ENCODE measurements at places on chromosomes 1 and 21.

- peak; percentile 18 for DNase-seq
These were observed 205.8 kb upstream of the LYPLAL1 start for GRCh38 chr1:218967836-218968235.

DNA sequence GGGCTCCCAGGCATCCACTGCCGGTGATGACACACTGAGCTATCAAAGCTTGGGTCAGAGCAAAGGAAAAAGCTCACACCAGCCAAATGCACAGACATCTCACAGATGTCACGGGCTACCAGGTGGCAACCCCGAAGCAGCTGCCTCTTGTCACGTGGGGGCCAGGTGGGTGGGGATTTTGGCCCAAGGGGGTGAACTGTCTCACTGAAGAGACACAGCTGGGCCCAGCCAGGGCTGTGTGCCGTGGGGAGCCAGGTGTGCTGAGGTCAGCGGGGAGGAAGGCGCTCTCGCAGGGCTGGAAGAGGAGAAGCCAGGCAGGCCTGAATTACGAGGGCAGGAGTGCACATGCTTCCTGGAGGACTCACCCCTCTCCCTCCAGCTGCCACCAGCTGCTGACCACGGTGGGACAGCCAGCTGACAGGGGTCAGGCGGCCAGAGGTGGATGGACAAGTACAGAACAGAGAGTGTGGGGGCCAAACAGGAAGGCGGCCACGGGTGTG lies 32.4 kb downstream of the KCNN3 start:
- DNase-seq = no peak

- no peak for DNase-seq
These were observed 862.0 kb upstream of the NEGR1 start for GRCh38 chr1:73144311-73144710.

DNA sequence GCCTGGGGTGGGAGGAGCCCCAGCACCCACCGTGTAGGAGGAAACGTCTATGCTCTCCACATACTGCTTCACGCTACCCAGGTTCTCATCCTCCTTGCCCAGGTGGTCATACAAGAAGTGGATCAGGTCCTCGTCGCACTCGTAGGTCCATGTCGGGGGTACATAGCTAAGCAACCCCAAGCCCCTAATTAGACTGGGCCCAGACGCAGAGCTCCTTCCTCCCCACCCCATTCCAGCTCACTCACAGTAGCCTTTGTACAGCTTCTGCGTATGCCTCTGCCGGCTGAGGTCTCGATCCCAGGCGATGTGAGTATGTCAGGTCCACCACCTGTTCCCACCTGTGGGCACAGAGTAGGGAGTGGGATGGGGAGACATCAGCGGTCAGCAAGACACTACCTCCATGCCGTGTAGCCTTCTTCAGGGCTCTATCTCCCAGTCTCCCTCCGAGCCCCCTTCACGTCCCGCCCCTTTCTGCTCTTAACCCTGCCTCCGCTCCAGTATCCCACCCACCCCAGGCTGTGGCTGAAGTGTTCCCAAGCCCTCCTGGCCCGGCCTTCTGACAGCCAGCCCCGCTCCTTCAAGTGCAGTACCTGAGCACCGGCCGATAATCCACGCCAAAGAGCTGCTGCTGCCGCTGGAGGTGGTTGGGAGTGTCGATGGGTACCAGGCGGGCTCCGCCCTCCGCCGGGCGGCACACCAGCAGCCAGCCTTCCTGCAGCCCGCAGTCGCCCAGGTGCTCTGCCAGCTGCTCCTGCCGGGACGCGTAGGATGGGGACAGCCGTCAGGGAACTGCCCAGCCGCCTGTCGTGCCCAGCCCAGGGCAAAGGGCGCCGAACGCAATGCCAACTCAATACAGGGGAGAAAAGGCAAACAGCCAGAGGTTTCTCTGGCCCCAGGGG lies 919 bp downstream of the HECTD3 start:
- DNase-seq = no peak

DNA sequence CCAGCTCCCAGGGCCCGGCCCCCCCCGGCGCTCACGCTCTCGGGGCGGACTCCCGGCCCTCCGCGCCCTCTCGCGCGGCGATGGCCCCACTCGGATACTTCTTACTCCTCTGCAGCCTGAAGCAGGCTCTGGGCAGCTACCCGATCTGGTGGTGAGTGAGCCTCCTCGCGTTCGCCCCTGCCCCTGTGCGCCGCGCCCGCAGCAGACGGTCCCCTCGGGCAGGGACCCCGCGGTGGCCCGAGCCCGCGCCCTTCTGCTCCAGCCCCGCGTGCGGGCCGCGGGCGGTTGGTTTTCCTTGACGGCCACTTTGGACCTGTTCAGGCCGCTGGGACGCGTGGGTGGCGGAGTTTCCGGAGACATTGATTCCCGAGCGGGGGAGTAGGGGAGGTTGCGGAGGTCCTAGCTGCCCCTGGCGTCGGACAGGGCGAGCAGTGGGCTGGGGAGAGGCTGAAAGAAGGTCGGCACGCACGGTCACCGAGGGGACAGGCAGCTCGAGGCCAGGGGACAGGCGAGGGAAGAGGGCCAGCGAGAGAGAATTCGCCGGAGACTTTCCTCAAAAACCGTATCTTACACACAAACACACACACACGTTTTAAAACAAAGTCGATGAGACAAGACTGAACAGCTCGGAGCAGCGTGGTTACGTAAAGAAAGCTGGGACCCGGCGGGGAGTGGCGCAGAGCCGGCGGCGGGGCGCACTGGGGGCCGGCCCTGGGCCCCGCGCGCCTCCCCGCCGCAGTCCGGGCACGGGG lies 427 bp downstream of the WNT3A start:
- DNase-seq = no peak

DNA sequence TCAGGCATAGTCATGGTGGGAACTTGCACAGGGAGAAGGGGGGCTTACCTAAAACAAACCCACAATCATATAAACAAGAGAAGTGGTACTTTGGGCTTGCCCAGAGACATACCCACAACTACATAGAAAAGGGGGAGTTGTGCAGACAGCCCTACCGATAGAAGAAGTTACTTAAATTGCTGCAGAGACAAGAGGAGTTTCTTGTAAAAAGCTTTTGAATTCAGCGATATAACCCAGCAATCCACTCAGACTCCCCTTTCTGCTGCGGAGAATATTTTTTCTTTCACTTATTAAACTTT lies 164.0 kb upstream of the ETV3 start:
- DNase-seq = no peak

GRCh38 chr1:61310057-61310456 lies 227.7 kb downstream of the NFIA start:
- DNase-seq = no peak

- DNase-seq = no peak
These were observed 81.2 kb downstream of the PCSK9 start for GRCh38 chr1:55120538-55120937.

- no peak for DNase-seq
These were observed 127.3 kb upstream of the KIAA0040 start for GRCh38 chr1:175319912-175320230.

DNA sequence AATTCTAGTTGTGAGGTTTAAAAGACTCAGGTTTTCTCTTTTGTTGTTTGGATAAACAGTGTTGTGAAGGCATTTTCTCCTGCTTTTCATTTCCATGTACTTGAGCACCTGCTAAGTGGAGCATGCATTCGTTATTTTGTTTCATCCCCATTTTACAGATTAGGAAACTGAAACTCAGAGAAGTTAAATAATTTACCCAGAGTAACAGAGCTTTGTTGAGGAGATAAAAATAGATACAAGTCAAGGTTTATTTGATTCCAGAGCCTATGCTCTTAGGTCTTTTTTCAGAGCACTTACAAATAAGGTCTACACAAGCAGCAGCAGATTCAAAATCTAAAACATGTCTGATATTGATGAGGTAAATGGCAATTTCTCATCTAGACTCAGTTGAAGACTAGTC lies 254.7 kb upstream of the PTBP2 start:
- DNase-seq = no peak

DNA sequence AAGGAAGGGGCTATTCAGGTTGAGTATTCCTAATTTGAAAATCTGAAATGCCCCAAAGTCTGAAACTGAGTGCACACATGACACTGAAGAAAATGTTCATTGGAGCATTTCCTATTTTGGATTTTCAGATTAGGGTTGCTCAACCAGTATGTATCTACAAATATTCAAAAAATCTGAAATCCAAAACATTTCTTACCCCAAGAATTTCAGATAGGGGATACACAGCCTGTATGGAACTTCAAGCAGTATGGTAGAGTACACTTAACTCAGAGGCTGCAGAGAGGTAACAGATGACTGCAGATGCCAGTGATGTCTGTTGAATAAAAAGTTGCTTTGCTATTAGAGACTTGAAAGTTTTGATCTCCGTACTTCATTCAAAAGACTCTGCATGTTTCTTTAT lies 19.0 kb downstream of the YTHDF2 start:
- no peak for DNase-seq

DNA sequence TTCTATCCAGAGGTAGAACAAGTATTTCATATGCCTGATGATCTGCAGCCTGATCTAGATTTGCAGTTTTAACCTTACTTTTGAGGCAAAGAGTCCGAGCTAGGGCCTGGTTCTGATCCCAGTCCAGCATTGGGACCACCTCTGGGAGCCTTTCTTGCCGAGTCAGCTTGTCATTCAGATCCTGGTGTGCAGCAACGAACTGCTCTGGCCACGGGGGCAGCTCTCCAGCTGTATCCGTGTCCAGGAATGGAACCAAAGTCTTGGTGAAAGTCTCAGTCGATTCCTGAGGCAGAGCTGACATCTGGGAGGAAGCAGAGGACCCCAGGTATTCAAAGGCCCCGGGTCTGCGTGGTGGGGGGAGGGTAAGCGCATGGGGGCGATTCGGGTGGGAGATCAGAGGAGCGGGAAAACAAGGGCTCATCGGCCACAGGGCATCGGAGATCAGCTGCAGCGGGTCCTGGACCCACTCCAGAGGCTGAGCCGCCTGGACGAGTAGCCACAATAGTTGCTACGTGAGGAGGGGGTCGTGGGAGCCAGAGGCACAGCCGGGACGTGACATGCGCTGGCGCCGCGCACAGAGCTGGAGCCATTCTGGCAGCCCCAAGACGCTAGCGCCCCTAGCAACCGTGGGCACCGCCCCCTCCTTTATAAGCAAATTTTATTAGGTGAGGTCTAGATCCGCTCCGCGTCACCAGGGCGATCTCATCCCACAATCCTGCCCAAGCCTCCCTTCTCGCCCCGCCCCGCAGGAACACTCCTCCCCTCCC lies 32.4 kb upstream of the BSDC1 start:
- no peak for DNase-seq

- no peak for DNase-seq
These were observed 23.2 kb downstream of the LYST start for GRCh38 chr1:235843461-235843961.

GRCh38 chr1:208997726-208998312 lies 585.7 kb upstream of the CAMK1G start:
- DNase-seq = no peak

GRCh38 chr1:165763442-165763841 lies 5.2 kb downstream of the TMCO1 start:
- DNase-seq = no peak

DNA sequence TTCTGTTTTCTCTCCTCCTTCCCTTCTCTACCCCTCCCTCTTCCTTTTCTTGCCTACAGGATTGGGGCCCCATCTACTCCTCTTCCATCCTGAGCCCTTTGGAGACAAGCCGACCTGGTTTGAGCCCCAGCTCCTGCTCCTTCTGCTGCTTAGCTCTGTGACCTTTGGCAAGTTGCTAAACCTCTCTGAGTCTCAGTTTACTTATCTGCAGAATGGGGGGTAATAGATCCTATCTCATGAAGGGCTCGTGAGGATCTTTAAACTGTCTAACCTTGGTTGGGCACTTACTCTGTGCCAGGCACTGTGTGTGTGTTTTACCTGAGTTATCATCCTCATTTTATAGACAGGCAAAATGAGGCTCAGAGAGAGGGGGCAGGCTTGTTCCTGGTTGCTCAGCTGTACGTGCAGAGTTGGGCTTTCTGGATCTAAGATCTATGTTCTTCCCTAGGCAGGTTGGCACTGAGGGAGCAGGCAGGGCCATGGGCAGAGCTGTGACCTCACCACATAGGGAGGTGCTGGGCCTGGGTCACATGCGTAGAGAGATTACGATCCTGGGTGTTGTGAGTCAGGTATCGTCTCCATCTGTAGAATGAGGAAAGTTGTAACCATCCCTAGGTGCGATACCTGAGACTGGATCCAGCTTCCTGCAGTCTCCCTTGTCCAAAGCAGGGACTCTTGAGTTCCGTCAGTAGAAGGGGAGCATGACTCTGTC lies 58.5 kb downstream of the FOXO6 start:
- DNase-seq = no peak

GRCh38 chr1:76463278-76463677 lies 388.7 kb downstream of the ST6GALNAC3 start:
- DNase-seq = no peak

DNA sequence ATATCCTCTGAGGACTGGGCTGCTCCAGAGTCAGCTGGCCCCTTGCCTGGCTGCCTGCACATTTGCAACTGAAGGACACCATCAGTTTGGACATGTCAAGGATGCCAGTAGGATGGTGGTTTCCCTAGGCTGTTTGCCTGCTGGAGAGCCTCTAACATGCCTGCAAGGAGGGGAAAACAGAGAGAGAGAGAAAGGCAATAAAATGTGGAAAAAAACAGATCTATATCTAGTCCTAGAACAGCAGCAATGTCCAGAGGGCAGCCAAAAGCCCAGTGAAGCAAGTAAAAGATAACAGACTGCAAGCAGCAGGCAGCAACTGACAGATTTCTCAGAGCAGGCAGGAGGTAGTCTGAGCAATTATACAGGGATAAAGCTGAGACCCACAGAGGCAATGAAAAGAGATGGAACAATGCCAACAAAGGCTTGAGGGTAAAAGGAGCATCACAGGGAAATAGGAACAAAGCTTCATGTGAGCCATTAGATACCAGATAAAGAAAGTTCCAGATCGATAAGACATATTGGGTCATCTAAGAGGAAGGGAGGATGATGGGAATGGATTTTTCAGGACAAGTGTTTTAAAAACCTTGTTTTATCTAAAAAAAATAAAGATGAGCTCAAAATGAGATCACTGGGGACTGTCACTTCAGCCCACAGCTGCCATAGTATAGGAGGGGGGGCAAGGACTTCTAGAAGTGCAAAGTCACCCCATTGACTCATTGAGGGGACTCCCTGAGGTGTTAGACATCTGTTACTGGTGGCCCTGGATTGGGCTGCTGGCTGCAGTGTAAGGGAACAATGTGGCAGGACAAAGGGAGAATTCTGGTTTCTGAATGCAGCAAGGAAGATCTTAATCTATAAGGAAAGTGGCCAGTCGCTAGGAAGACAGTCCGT lies 38.6 kb upstream of the GADD45A start:
- no peak for DNase-seq

- DNase-seq = no peak
These were observed 5.4 kb upstream of the NBPF1 start for GRCh38 chr1:16618719-16619118.

DNA sequence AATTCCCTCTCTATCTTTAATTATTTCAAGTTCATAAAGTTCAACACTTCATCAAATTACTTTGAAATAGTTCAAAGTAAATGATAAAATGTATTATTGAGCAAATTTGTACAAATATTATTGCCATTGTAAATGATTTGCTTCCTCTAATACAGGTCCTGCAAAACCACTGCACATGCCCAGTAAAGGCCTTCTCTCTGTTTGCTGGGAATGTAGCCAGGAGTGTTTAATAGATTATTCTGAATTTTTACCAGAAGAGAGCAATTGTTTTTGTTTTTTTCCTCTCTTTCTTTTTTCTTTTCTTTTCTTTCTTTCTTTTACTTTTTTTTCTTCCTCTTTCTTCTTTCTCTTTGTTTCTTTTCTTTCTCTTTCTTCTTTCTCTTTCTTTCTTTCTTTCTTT lies 486.3 kb downstream of the PTBP2 start:
- no peak for DNase-seq
